Activated CD4-positive, alpha-beta T cell treated with anti-CD3 and anti-CD28 coated beads, Interleukin-2, Interleukin-4, amounts not matched to agents 100 ng/mL and 50 ng/mL, durations not matched to agents 16 hours and 8 hours (primary cell): ENCODE measurements at places on chromosomes 7 and 10.
A peak's percentile ranks its signal among the peaks of the same experiment; 100 is the strongest.

DNA sequence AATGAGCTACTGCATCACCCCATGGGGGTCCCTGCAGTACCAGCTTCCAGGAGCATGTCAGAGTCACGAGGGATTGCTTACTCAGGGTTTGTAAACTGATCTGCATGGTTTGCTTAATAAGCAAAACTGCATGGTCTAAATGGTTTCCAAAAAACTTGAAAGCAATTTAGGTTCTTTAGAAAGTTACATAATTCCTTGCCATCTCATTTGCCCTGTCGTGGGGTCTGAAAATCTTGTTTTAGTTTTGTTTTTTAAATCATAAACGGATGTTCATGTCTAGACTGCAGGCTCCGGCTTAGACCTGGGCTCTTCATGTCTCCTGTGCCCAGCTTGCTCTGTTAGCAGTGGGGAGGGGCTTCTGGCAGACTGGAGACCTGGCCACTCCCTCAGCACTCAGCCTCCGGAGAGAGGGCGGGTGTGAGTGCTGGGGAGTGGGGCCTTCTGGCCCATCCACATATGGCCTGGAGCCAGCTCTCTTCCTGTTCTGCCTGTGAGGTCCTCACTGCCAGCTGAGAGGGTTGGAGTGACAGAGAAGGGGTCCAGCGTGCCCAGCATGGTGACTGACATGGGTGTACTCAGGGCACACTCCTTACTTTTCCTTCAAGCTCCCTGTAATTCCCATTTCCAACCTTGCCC is 17.5 kb downstream of the PRF1 start:
- DNase-seq, result no peak

DNA sequence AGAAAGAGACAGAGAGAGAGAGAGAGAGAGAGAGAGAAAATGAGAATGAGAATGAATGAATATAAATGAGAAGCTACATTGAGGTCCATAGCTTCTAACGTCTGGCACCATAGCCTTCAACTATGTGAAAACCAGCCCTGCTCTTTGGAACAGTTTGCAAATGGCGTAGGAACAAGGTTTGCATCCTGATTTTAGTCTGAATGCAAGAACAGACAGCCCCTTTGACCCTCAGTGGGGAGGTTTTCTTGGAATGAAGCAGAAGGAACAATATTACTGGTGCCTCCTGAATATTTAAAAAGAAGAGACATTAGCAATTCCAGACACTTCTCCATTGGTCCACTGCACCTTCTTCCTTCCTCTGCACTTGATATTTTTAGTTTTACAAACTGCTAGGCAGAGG is 23.0 kb downstream of the LHPP start:
- no peak for DNase-seq

DNA sequence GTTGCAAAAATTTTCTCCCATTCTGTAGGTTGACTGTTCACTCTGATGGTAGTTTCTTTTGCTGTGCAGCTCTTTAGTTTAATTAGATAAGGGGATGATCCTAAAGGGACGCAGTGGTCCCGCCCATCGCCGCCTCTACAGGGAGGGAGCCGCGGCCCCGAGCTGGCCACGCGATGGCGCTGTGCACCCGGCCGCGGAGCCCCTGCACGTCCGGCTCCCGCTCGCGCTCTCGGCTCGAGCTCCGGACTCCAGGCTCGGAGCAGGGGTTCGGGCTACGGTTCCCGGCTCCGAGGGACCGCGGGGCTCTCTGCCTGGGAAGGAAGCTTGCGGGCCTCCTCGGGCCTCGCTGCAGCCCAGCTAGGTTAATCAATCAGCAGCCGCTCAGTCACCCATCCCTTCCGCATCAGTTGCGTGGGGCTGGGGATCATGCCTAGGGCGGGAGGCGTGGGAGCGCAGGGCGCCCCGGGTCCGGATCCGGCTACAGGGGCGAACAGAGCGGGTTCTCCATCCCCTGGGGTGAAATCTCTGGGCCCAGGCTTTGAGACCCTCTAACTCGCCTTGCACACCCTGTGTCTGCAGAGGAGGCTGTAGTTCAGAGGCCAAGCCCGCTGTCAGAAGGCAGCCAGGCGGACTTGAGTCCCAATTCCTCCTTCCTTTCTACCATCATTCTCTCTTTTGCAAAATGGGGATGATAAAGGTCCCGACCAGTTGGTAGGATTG is 97.9 kb downstream of the WDR11 start:
- peak; percentile 55 for DNase-seq

GRCh38 chr10:1158066-1158465 is 101.9 kb downstream of the WDR37 start:
- DNase-seq, result no peak

DNA sequence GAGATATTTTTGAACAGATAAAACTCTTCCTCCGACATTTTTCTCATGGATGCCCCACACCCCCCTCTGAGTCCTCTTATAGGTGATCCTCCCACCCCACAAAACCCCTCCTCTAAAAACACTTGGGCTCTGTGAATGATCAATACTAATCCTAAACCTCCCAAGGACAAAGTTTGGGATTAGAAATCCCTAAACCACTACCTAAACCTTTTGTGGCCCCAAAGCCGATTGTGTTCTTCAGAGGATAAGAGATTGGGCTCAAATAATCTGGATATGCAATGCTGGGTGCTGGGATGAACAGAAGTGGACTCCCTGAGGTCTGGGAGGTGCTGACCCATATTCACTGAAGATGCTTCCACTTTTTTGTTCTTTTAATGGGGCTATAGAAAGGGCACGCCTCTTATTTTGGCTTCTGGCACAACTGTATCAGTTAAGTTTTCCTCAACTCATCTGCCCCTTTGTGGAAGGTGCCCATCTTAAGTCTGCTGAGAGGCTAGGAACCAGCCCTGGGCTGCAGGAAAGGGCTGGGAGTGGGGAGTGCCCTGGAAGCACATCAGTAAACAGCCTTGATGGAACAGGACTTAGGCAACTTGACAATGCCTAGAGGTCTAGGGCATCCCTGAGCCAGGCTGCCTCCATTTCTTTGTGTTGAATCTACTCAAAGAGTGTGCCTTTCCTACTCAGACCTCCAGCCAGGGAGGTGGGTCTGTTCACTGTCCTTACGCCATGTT is at the start of gene OPN1SW:
Gene OPN1SW, minus strand, starts transcription at position 51 of the 731 bp plus-strand sequence. Its CDS starts 13 bp downstream, at position 38.
- DNase-seq, result no peak

DNA sequence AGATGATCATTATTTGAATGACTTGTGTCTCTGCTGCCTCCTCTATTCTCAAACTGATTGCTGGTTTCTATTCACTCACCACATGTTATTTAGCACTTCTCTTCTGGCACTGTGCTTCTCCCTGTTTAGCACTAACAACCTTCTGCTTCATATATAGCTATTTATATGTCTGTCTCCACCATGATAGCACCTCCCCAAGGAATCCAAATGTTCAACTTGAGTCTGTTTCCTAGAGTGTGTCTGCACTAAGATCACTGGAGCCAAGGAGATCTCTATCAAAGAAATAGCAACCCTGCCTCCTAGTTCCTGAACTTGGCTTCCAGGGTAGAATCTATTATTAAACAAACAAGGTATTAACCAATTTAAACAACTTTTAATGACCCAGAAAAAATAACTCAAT is 104.5 kb downstream of the CYP26A1 start:
- no peak for DNase-seq

- no peak for DNase-seq
Observed at GRCh38 chr10:5951721-5952407, 25.5 kb downstream of the IL15RA start.

- DNase-seq, result no peak
Observed at GRCh38 chr10:70481831-70482530, 3.4 kb downstream of the PALD1 start.

- no peak for DNase-seq
Observed at GRCh38 chr7:9391984-9392383, 958.6 kb downstream of the NXPH1 start.

GRCh38 chr7:12884033-12884432 is 196.6 kb downstream of the ARL4A start:
- no peak for DNase-seq

GRCh38 chr7:37982423-37982822 is 62.0 kb downstream of the EPDR1 start:
- no peak for DNase-seq

DNA sequence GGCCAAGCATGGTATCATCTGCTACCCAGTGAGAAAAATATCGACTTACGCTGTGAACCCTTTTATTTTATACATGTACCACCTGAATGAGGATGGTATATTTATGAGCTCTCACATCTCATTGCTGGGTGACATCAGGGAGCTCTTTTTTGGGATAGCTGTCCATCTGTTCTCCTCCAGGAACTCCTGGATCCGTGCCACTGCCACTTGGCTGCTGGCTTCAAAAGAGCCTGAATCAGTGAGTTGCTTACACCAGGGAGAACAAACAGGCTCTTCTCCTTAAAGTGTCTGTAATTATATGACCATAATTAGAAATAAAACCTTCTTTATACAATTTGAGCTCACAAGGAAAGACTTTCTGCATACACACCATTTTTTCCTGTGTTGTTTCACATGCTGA is 106.2 kb downstream of the KAT6B start:
- DNase-seq, result no peak

DNA sequence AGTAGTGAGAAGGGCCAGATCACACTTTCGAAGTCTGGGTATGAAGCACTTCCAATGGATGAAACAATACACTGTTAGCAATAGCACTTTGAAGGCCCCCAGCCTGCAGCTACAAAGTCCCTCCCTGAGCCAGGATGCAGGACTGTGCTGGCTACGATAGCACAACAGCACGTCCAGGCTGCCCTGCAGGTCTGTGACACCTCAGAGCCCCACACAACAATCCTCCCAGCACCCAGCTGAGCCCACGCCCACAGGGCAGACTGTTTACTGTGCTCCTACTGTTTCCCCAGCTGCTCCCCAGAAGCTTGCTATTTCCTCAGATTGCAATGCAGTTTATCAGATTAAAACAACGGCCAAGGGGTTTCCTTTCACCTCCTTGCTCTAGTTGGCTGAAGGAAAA is 71.4 kb downstream of the HTR5A start:
- no peak for DNase-seq

GRCh38 chr7:100049441-100050291 is at the start of gene ZSCAN21:
Gene ZSCAN21 (plus strand): TSS chr7:100049774. CDS start chr7:100057007, 7,233 bp downstream.
- DNase-seq, result peak; percentile 75
